ENCODE measurements at places on chromosomes 1 and 21.

- no peak for DNase-seq
Observed at GRCh38 chr1:159957824-159958268, 3.8 kb upstream of the SLAMF9 start.

DNA sequence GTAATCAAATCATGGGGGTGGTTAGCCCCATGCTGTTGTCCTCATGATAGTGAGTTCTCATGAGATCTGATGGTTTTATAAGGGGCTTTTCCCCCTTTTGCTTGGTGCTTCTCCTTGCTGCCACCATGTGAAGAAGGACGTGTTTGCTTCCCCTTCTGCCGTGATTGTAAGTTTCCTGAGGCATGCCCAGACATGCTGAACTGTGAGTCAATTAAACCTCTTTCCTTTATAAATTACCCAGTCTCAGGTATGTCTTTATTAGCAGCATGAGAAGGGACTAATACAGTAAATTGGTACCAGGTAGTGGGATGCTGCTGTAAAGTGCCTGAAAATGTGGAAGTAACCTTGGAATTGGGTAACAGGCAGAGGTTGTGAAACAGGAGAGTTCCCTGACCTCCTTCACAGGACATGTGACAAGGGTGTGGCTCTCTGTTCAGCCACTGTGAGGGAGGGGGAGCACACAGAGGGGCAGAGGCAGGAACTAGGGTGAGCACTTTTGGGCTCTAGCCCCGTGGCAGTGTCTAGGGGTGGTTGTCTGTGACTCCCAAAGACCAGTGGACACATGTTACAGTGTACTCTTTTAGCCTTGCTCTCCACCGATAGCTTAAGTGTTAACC, 105.3 kb downstream of the BACH1 start:
- DNase-seq = no peak

- DNase-seq = no peak
Observed at GRCh38 chr1:110184446-110184845, 25.7 kb upstream of the KCNC4 start.

DNA sequence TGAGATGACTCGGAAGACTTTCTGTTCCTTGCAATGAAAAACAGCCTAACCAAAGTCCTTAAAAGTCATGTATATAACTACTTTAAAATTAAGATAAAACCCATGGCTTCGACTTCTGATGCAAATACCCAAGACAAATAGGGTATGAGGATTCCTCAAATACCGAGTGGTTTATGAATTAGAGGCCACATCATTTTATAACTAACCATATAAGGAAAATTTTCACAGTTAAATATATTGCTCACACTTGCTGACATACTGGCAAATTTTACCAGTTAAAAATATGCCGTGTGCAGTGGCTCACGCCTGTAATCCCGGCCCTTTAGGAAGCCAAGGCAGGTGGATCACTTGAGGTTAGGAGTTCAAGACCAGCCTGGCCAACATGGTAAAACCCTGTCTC, 5.4 kb downstream of the RERE start:
- no peak for DNase-seq

GRCh38 chr1:113683384-113684152, 75.7 kb downstream of the PHTF1 start:
- no peak for DNase-seq

GRCh38 chr1:63871463-63871862, 97.6 kb downstream of the ROR1 start:
- DNase-seq = no peak

GRCh38 chr1:233323718-233324117, 3.8 kb upstream of the MAP3K21 start:
- no peak for DNase-seq

DNA sequence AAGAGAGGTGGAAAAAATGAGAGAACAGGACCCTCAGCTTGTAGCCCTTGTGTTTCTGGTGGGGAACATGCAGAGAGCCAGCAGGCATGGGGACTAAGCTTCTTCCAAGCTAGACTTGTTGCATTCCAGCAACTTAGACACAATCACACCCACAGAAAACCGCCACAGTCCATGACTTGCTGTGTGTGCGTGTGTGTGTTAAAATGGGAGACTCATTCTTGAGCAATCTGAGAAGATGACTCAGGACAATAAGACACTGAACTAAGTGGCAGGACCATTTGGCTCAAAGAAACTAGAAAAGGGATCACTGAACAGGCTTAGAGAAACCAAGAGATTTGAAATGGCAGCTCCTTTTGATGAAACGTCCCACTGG, 78.0 kb downstream of the HLX start:
- peak; percentile 72 for DNase-seq

GRCh38 chr1:220767312-220768125, 19.2 kb upstream of the MTARC1 start:
- no peak for DNase-seq

Measured in HS-5 (cell line).